Fibroblast of skin of scalp (primary cell): ENCODE measurements at places on chromosomes 2 and 18.
A peak's percentile ranks its signal among the peaks of the same experiment; 100 is the strongest.

GRCh38 chr2:241612156-241613016, 24.6 kb downstream of the THAP4 start:
- DNase-seq: no peak

GRCh38 chr2:172998547-172999272, 76.9 kb upstream of the MAP3K20 start:
- DNase-seq: peak; percentile 44

DNA sequence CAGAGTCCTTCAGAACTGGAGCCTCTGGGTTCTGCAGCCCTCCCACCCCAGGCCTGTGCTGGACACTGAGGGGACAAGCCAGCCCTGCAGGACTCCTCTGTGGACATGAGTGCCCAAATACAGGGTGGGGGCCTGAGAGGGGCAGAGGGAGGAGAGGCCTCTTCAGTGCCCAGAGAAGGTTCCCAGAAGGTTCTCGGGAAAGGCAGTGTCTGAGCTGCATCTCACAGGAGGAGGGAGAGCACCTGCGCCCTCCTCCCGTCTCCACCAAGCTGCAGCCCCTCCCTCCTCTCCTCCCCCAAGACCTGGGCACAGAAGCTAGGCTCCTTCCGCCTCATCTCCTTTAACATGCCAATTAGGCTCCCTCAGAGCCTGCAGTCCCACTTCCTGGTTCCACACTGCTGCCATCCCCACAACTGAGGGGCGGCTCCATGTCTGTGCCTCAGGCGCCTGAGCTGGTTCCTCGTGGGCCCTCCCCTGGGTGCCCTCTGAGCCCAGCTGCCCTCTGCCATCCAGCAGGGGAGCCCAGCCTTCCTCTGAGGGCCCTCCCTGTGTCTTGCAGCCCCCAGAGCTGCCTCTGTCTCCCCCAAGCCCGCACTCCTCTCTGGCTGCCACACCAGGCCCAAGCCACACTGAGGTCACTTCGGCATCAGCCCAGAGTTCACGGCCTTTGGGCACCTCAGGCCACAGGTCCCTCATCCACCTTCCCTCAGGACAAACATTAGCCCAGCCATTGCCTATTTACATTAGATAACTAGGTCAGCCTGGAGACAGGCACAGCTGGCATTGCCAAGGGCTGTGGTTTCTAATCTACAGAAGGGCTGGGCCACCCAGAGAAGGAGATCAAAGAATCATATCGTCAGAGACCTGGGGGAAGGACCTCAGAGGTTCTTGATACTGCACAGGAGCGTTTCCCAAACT, 28.9 kb downstream of the KCNK3 start:
- no peak for DNase-seq

DNA sequence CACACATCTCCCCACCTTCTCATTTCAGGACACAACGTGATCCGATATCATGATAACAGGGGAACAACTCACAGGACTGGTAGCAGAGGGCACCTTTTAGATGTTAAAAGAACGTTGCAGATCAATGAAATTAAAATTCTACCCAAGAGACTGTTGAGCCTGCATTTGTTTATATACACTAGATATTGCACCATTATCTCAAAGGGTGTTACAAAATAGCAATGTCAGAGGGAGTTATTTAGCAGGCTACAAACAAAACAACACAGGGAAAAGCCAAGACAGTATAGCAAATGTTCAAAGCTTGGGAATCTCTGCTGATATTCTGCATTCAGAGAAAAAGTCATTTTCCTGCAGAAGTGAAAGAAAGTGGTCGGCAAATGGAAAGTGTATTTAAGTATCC, 139.5 kb downstream of the MYO5B start:
- DNase-seq: no peak

- no peak for DNase-seq
These were observed 187.8 kb upstream of the ALPP start for GRCh38 chr2:232190796-232191195.

DNA sequence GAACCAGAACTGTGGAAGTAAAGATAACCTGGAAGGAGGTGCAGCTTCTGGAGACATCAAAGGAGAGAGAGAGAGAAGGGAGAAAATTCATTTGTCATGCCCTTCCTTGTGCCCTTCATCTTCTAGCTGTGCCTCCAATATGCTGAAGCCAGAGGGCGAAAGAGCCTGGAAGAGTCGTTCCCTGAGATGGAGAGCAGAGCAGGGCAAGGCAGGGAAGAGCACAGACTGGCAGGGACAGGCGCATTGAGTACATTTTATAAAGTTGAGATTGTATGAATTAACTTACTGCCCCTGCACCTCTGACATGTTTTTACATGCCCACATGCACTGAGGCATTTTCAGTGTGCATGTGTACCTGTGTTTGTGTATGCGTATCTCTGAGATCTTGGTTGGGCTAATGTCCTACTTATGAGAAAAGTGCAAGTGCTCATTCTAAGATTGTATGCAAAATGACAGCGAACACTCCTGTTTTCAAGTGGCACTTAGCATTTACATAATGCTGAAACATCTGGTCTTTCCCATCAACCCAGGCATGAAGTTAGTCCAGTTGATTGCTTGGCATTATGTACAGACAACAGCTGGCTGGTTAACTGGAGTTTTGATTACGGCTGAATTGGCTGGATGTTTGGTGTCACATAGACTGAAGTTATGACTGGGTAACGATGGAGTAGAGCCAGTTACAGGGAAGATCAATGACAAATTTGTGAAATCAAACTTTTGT, 23.7 kb upstream of the MMADHC start:
- no peak for DNase-seq

DNA sequence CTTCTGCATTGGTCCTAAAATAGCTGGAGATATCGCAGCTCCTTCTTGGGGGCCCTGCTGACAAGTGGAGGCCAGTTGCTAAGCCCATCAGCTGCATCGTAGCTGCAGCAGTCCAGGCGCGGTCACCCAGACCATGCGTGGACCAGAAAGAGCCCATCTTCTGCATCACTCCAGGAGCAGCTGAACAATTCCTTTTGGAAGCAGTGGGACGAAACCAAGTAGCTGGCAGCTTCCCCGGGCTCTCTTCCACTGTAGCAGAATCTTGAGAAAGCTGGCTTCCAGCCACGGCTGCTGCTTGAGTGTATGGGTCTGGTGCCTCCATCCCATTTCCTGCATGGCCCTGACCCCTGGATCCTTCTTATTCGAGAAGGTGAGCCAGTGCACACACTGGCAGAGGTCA, 22.2 kb upstream of the CAB39 start:
- no peak for DNase-seq

GRCh38 chr2:177147834-177148445, 64.7 kb upstream of the HNRNPA3 start:
- DNase-seq: no peak

DNA sequence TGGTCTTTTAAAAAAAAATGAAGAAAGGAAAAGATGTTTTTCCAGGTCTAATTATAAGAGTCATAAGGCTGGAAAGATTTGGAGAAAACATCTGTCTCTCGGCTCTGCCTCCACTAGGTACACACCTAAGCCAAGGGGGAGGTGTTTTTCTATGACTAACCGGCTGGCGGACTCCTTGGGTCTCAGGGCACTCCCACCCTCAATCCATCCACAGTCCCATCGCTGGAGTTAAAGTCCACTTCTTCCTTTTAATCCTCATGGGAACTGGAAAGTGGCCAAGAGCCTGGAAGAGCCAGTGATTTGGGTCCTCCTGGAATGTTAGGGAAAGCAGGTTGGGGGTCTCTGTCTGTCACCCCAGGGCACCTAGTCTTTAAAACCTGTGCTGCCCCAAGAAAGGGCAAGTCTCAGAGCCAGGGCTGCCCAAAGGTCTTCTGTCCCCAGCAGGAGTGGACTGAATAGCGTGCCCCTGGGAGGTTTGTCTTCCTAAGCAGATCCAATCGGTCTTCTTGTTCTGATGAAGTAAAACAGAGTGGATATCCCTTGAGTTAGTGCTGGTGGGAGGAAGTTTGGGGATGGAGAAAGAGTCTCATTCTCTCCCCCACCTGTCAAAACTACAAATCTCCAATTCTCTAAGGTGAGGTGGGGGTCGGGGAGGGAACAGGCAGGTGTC, 66.4 kb downstream of the MCFD2 start:
- DNase-seq: no peak

DNA sequence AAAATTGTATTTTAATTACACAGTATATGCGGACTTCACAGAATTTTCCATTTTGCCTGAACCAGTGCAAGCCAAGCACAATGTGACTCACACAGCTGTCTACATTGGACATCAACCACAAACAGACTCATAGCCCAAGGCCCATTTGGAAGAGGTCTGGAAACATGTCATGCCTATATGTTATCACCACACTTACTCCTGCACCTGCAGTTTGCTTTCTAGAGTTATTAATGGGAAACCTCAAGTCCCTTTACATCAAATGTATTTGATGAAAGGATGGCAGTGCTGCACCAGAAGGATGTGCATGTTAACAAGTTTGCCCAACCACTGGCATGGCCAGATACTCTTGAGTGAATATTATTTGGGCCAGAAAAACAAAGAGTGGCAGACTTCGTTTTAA, 548.9 kb upstream of the CDH2 start:
- peak; percentile 2 for DNase-seq

- DNase-seq: no peak
These were observed 19.7 kb upstream of the TLK1 start for GRCh38 chr2:171180229-171180930.

DNA sequence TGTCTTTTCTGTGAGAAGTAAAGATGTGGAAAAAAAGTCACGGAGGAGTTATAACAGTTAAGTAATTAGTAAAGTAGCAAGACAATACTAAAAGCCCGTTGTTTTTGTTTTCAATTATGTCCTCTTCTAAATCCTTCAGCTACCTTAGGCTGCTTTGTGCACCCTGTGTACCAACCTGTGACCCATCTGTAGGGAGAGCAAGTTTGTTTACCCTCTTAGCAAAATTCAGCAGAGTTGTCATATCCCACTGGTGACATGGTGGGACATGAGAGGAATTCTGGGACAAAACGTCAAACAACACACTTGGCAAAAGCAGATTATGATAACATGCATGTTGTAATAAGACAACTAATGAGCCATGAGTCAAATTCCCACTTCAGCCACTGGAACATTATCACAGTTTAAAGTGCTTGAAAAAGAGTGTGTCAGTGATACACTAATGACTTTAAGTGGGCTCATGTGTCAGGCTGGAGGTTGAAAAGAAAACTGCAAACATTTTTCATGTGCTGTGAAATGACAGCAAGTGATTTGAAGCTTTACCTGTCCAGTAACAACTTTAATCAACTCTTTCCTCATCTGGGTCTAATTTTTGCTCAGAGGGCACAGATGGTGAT, 392.8 kb upstream of the ACVR2A start:
- no peak for DNase-seq

DNA sequence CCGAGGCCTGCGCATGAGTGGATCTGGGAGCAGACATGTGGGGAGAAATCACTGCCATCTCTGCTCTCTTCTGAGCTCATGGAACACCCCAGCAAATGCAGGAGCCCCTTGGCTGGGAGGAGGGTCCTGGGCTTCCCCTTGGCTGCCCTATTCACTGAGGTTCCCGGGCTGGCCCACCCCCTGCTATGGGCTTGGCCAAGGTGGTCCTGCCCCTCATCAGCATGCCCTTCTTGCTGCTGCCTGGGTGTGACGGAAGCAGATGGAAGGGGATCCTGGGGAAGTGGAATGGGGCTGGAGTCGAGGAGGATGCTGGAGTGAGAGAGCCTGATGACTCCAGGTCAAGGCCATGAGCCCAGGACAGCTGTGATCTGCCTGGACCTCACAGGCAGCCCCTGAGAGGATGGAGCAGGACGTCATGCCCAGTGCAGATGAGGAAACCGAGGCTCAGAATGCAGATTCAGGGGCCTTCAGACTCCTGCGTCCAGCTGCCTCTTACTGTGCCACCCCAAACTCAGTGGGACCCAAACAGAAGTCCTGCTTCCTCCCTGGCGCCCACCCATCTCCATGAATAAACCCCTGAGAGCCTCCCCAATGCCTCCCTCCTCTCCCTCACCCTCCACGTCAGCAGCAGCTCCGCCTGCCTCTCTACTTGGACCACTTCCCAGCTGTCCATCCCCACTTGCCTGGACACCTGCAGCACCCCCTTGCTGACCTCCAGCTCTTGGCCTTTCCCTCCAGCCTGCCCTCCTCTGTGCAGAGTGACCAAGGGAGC, 4.0 kb downstream of the SNED1 start:
- DNase-seq: no peak

DNA sequence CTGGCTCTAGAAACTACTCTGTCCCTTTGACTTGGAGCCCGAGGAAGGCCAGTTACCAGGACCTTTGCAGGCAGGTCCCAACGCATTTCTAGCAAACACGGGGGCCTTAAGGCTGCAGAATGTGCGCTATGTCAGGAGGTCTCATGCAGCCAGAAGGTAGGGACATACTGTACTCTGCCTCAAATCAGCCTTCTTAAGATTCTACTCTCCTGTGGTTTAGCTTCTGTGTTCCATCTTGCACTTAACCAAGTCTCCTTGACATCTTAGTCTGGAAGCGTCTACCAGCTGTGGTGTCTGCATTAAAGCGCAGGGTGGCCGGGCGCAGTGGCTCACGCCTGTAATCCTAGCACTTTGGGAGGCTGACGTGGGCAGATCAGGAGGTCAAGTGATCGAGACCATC, 65.5 kb downstream of the STEAP3 start:
- DNase-seq: no peak
